Brain (organoid and tissue), 16 donors: ENCODE measurements at places on chromosomes 7 and 10.

DNA sequence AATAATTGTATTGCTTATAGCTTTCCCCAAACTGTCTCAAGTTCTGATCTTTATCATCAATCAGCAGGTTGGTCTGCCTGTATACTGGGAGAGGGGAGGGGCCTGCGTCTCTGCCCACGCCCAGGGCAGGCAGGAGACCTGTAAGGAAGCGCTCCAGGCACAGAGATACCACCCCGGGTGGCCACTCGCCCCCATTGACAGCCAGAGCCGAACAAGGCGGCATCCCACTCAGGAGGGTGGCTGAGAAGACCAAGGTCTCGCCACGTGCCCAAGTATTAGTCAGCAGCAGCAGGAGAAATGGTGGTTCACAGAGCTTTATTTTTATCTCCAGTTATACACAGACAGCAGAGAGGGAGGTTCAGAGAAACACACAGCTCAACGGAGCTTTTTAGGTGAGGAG, 7.2 kb downstream of the STK32C start:
- no peak for DNase-seq

DNA sequence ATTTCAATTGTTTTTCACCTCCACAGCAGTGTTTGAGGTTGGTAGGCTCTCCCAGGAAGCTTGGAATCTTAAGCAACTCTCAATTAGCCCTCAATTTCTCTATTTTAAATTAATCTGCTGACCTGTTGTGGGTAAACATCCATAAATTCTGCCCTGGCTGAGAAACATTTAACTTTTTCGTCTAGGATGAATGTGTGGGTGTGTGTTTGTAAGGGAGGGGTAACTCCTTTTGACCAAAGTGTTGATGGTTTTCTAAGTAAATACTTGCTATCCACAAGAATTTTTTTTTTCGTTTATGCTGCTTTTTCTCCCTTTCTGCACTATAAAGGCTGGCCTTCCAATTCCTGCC, 973 bp downstream of the PPP3CB start:
- DNase-seq: peak; percentile 10

DNA sequence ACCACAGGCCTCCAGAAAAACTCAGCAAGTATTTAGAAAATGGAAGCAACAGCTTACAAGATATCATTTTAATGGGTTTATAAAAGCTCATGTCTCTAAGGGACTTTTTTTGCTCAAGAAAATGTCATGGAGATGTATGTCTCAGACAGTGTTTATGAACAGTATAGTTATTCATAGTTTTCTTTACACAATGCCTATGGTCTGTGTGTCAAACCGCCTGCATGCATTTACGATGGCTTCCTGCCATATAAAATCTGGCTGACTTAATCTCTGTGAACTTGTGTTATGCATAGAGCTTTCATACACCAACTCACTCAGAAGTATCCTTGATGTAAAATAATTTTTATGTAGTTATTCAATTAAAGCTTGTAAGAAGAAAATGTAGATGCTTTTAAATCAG, 1314.2 kb upstream of the LRRTM3 start:
- peak; percentile 21 for DNase-seq

- no peak for DNase-seq
Measured at GRCh38 chr7:44534087-44534486, 7.0 kb downstream of the NPC1L1 start.

DNA sequence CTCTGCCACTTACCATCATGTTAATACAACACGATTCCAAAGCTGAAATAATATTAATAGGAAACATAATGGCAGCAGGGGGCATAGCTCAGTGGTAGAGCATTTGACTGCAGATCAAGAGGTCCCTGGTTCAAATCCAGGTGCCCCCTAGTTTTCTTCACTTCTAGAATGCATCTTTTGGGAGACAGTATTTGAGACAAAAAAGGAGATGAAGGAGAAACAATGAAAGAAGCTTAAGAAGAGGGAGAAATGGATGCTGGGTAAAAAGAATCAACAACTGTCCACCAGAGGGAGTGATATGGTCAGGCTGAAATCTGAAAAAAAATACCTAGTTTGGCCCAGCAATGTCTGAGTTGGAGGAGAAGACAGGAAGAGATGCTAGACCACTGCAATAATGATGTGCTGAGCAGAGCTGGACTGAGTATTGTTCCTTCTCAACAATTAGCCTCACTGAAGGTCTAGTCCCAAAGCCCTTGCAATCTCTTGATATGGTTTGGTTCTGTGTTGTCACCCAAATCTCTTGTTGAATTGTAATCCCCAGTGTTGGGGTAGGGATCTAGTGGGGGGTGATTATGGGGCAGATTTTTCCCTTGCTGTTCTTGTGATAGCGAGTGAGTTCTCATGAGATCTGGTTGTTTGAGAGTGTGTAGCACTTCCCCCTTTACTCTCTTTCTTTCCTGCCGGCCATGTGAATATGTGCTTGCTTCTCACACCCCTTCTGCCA, 48.3 kb downstream of the ZNF783 start:
- peak; percentile 23 for DNase-seq

- peak; percentile 62 for DNase-seq
Measured at GRCh38 chr7:2932402-2933251, 88.5 kb upstream of the GNA12 start.

DNA sequence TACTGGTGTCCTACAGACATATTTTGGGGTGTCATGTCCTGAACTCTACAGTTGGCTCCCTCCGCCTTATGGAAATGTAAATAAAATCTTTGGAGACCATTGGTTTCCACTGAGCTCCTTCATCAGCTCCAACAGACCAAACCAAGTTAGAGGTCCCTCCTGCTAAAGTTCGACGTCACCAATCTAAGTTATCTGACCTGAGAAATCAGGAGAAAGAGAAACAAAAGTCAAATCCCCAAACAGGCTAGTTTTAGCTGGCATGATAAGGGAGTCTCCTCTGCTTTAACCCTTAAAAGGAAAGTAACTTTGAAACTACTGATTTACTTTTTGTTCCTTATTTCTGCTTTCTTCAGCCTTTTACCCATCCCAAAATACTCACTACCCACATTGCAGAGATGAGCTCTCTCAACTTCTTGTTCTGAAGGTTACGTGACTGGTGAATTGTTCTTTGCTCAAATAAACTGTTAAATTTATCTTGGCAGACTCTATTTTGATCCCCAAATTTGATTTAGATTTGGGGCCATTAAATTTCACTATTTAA, 39.9 kb downstream of the AVL9 start:
- DNase-seq: no peak

DNA sequence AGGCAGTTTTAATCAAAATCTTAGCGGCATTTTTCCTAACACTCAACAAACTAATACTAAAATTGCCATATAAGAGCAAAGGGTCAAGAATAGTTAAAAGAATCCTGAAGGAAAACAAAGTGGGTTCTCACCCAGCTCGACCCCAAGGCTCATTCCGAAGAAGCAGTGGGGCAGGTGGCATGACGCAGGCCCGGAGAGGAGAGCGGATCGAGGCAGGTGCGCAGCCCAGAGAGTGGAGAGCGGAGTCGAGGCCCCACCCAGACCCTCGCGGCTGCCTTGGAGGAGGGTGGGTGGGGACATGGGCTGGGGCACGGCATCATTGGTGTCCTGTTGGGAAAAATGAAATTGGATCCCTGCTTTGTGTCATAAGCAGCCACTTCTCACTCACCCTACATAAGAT, 109.8 kb downstream of the INPP5A start:
- no peak for DNase-seq

DNA sequence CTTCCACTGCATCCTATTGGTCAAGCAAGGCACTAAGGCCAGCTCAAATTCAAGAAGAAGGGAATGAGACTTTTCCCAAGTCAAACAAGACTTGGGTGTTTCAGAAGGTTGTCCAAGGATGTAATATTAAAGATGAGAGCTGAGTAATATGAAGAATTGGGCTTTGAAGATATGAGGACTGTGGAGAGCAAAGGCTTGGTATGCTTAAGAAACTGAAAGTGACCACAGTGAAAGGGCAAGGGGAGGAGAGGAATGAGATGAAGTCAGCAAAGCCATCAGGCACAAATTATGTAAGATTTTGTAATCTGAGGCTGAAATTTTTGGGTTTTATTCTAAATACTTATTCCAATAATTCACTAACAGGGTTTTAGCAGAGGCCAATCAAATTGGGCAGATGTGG, 38.6 kb upstream of the NPY start:
- DNase-seq: no peak

DNA sequence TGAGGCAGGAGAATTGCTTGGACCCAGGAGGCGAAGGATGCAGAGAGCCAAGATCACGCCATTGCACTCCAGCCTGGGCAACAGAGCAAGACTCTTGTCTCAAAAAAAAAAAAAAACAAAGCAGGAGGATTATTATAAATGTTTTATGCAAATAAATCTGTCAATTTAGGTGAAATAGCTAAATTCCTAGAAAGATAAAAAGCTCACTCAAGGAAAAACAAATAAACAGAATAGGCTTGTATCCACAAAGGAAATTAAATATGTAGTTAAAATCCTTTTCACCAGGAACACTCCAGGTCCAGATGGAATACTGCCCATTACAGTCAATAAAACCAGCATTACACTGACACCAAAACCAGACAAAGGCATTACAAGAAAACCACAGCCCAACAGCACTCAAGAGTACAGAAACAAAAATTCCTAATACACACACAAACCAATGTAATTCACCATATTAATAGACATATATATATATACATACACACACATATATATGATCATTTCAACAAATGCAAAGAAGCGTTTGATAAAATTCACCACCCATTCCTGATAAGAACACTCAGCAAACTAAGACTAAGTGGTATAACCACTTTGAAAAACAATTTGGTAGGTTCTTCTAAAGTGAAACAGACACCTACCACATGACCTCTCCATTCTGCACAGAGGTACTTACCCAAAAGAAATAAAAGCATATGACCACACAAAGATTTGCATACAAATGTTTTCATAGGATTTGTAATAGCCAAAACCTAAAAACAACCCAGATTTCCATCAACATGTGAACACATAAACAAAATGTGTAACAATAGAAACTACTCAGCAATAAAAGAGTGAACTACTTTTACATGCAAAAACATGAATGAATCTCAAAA, 38.8 kb downstream of the ABI1 start:
- no peak for DNase-seq
